ENCODE measurements at places on chromosomes 5 and 9. TPM values are rescaled to one million over a fixed set of nuclear protein-coding genes. Genes with fewer than 3 reads are reported as not detected.

GRCh38 chr9:136081113-136081825, 13.8 kb downstream of the NACC2 start:
- peak; percentile 43 for DNase-seq

GRCh38 chr9:16884952-16885513, 14.6 kb upstream of the BNC2 start:
- DNase-seq = no peak

- no peak for DNase-seq
Observed at GRCh38 chr5:8944005-8944404, 601.9 kb downstream of the SEMA5A start.

- DNase-seq = peak; percentile 44
Observed at GRCh38 chr9:3732077-3733038, 206.6 kb upstream of the RFX3 start.

GRCh38 chr5:146821732-146822131, 56.8 kb downstream of the PPP2R2B start:
- DNase-seq = no peak

- peak; percentile 56 for DNase-seq
Observed at GRCh38 chr5:54249210-54250028, 61.0 kb downstream of the ARL15 start.

DNA sequence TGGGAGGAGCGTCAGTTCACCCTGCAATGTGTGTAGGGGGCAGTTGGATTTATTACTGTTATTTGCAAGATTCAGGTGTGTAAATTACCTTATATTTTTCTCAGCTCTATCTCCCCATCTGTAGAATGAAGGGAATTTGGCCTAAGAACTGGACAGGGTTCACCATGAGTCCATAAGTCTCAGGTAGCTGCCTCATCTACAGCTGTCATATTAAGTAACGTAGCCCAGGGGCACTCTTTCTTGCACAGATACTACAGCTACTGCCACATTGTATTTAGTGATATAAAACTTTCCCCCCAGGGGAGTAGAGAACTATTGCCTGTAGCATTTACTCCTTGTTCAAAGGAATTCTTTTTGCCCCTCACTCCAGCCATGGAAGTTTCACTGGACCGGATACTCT, 301.4 kb upstream of the ZNF608 start:
- no peak for DNase-seq

Gene PRR16
- 6.8 TPM for total RNA-seq

Gene CKS2
- total RNA-seq = 17.1 TPM

Gene GOLGA2
- 86.7 TPM for total RNA-seq

Gene AGXT2
- not detected for total RNA-seq
